ENCODE measurements at places on chromosomes 12 and 14.

- DNase-seq = no peak
Observed at GRCh38 chr14:74616507-74616906, 4.5 kb upstream of the LTBP2 start.

DNA sequence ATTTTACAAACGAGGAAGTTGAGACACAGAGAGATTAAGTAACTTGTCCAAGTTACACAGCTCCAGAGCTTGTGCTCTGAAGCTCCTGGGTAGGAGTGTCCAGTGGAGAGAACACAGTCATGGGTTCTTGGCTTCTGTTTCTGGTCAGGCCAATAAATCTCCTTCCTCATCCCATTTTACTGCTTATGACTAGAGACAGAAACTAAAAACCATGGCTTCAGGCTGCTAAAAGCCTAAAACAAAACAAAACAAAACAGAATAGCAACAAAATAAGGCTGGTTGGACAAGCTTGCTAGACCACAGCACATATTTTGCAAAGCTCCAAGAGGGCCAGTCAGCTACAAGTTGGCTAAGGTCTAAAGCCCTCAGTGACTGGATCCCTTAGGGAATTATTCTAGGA is 49.8 kb downstream of the PTGER2 start:
- DNase-seq = no peak

DNA sequence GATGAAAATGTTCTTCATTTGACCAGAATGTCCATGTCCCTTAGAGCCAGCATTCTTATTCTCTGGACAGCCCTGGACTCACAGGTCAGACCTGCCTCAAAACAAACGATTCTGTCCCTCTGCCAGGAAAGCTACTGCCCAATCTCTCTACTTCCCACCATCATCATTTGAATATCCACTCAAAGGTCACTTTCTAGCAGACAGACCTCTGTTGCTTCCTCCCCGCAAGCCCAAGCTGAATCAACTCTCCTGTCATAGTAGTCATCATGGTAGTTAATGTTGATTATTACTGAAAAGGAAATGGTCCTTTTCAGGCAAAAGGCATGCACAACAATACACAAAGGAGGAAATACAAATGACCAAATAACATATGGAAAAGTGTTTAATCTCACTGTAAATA is 39.6 kb upstream of the CPM start:
- DNase-seq = no peak

GRCh38 chr12:80967565-80967964 is 29.8 kb upstream of the LIN7A start:
- no peak for DNase-seq

DNA sequence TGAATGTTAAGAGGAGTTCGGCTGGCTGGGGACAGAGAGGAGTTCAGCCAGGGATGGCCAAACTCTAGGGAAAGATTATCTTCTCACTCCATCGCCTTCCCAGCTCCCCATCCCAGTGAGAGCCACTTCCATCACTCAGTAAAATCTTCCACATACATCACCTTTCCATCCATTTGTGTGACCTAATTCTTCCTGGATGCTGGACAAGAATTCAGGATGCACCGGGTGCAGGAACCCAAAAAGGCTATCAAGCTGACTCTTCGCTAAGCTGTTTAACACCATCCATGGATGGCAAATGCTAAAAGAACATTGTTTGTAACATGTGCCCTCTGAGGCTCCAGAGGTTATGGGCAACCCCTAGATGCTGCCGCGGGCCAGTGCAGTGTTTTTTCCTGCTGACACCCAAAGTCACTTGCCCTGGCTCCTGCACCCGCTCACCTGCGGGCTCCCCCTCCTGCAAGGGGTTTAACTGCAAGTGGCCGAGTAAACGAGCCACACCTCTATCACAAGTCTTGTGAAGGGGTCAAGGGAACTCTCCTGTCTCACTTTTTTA is 216.0 kb upstream of the NPAS3 start:
- no peak for DNase-seq

DNA sequence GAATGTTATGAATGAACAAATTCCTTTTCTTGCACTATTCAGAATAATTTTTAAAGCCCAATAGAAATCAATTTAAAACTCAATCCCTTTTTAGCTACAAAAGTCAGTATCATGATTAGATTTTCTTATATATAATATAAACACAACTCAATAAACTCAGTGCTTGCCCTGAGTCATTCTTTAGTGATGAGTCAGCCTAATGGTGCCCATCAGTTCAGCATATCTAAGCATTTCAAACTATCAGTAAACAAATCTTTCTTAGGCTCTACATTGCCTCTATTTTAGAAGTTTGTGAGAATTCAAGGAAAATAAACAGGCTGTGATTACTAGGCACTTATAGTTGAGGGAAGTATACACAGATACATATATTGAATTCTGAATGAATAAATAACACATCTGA is 179.6 kb downstream of the NELL2 start:
- no peak for DNase-seq

- no peak for DNase-seq
Observed at GRCh38 chr14:98858561-98858960, 413.4 kb downstream of the BCL11B start.

GRCh38 chr14:21098892-21099595 is 589 bp upstream of the ZNF219 start:
- no peak for DNase-seq
